Left lung (tissue), 14 donors: ENCODE measurements at places on chromosomes 4 and X. TPM values are rescaled to one million over a fixed set of nuclear protein-coding genes. Genes with fewer than 3 reads are reported as not detected.

Gene NHSL2
- 9.2 TPM for total RNA-seq

Gene MAGT1
- total RNA-seq, result 90.6 TPM

Gene PDE5A
- 26.7 TPM for total RNA-seq

Gene CCDC120
- total RNA-seq, result 9.7 TPM

Gene XK
- 2.9 TPM for total RNA-seq

Gene DUX4
- total RNA-seq, result not detected

Gene TEX11
- not detected for total RNA-seq

Gene GYPE
- total RNA-seq, result 1.2 TPM

Gene GPR50
- total RNA-seq, result not detected

Gene TEX13D
- not detected for total RNA-seq

Gene ARAP2
- total RNA-seq, result 25.4 TPM

Gene SH3D19
- total RNA-seq, result 84.6 TPM

Gene APLN
- 6.9 TPM for total RNA-seq

Gene FRAS1
- 15.3 TPM for total RNA-seq

Gene ITIH6
- not detected for total RNA-seq

Gene BMPR1B
- total RNA-seq, result 0.61 TPM

Gene PARM1
- 60.2 TPM for total RNA-seq

Gene MGARP
- total RNA-seq, result not detected

Gene CFP
- 7.6 TPM for total RNA-seq

Gene CXorf49B
- not detected for total RNA-seq

Gene ARHGAP24
- 25.9 TPM for total RNA-seq

Gene TMEM47
- 20.0 TPM for total RNA-seq

Gene ZXDA
- total RNA-seq, result 3.7 TPM

Gene ASMTL
- total RNA-seq, result 18.6 TPM

Gene PPBP
- 10.4 TPM for total RNA-seq

Gene KLHL13
- 4.1 TPM for total RNA-seq

Gene NWD2
- total RNA-seq, result not detected

Gene ATP7A
- total RNA-seq, result 16.2 TPM

Gene MAOA
- total RNA-seq, result 134 TPM

Gene TCP11X2
- total RNA-seq, result not detected

Gene SLC49A3
- 27.5 TPM for total RNA-seq

Gene SOD3
- total RNA-seq, result 80.0 TPM

Gene FGA
- total RNA-seq, result 75.6 TPM

Gene HELT
- 0.64 TPM for total RNA-seq

Gene MID1
- total RNA-seq, result 21.9 TPM

Gene MAGEA2B
- not detected for total RNA-seq

Gene NDP
- not detected for total RNA-seq

Gene AIFM1
- total RNA-seq, result 33.1 TPM

Gene PDCL2
- total RNA-seq, result not detected

Gene TENM3
- 5.6 TPM for total RNA-seq

Gene CLDN22
- total RNA-seq, result not detected

Gene ADAMTS3
- 3.1 TPM for total RNA-seq

Gene MSL3
- 27.3 TPM for total RNA-seq

Gene SH3BP2
- 58.2 TPM for total RNA-seq

Gene CXCL1
- 4.1 TPM for total RNA-seq

Gene NKX1-1
- not detected for total RNA-seq

Gene USP51
- 3.3 TPM for total RNA-seq

Gene STATH
- not detected for total RNA-seq
